ENCODE measurements at places on chromosomes 7 and 10. TPM values are rescaled to one million over a fixed set of nuclear protein-coding genes. Genes with fewer than 3 reads are reported as not detected.
A peak's percentile ranks its signal among the peaks of the same experiment; 100 is the strongest.

DNA sequence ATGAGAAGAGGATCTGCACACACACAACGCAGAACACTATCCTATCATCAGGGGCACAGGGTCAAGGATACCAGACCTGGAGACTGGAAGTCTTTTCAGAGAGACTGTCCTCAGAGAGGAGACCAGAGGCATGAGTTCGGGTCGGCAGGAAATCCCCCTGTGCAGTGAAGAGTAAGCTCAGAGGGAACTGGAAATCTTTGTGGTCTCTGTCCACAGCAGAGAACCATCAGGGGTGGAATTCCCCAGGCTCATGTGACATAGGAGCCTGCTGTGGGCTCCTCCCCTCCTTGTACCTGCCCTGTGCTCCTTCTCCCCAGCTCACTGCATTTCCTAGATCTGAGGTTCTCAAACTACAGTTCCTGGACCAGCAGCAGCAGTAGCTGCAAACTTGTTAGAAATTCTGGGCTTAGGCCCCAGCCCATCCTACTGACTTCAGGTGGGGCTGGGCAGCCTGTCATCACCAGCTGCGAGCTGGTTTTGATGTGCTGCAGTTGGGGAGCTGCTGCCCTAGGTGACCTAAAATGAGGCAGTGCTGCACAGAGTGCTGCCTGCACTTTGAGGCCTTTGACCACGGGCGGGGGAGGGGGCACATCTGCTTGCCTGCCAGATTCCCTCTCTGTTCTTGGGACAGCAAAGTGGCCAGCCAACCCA, 2.4 kb downstream of the ZMIZ2 start:
- peak; percentile 20 for DNase-seq

DNA sequence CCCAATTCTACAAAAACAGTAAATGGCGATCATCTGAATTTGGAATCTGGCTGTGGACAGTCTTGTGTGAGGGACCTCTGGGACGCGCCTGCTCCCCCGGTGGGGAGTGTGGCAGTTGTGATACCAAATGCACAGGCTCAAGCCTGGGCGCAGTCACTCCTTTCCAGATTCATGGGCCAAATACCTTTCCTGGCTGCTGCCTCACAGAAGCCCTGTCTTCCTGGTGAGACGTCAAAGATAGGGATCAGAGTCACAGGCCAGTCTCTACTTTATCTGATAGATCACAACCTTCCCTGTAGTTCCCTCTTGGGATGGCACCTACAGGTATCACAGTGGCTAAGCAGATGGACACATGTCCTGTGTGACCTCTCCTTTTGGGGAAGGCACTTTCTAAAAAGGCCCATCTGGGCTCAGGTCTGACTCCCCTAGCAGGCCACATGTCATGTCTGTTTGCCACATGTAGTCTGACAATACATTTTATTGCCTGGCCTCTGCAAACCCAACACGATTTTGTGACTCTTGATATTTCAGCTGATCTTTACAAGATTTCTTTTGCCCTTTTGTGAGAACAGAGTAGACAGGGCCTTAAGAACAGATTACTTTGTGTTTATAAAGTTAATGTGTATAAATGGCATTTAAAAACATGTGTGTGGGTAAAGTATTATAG, 150.1 kb downstream of the SNX10 start:
- no peak for DNase-seq

DNA sequence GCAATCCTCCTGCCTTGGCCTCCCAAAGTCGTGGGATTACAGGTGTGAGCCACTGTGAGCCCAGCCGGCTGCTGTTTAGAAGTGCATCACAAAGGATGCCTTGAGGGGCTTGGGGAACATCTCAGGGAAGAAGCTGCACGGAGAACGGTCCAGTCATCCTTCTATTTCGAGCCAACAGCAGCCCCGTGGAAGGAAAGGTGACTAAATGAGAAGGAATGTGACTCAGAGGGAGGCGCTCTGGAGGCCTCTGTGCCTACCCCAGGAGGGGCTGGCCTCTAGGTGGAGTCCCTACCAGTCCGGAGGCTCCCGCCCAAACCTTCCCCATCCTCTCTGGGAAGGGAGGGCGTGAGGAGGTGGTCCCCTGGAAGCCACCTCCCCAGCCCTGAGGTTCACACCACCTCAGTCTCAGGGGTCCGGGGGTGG, 76.2 kb downstream of the CTBP2 start:
- peak; percentile 93 for DNase-seq

Gene GARIN1A
- 0.48 TPM for total RNA-seq

Gene LBX1
- total RNA-seq, result not detected

Measured in RPMI7951 (cell line).